ENCODE measurements at places on chromosomes 3 and 15. TPM values are rescaled to one million over a fixed set of nuclear protein-coding genes. Genes with fewer than 3 reads are reported as not detected.

The SNX22 gene
- total RNA-seq: 0.14 TPM

The IQCF5 gene
- not detected for total RNA-seq

The GASK1A gene
- total RNA-seq: not detected

The OGG1 gene
- 24.1 TPM for total RNA-seq

The IL17RD gene
- 0.97 TPM for total RNA-seq

The TMEM212 gene
- total RNA-seq: not detected

The ST8SIA2 gene
- total RNA-seq: 0.35 TPM

The CADPS gene
- total RNA-seq: not detected

The PTX3 gene
- total RNA-seq: 172 TPM

The SLC24A5 gene
- total RNA-seq: not detected

The CYP8B1 gene
- total RNA-seq: not detected

Data from endothelial cell of umbilical vein (primary cell).